ENCODE measurements at places on chromosomes 4 and X.
A peak's percentile ranks its signal among the peaks of the same experiment; 100 is the strongest.

DNA sequence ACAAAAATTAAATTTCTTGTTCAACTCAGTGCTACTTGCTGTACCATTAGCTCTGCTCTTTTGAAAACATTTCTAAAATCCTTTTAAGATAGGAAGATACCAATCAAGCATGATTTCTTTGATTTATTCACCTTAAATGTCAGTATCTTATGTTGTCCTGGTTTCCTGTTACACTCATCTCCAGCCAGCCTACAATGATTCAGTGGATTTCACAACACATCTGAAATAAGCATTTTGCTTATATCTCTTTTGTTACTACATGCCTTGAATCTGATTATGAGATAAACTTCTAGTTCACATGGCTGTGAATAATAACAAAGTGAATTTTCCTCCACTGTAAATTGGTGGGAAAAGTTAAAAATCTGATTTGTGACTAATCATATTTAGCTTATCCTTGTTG is 112.5 kb upstream of the BMP3 start:
- no peak for DNase-seq

DNA sequence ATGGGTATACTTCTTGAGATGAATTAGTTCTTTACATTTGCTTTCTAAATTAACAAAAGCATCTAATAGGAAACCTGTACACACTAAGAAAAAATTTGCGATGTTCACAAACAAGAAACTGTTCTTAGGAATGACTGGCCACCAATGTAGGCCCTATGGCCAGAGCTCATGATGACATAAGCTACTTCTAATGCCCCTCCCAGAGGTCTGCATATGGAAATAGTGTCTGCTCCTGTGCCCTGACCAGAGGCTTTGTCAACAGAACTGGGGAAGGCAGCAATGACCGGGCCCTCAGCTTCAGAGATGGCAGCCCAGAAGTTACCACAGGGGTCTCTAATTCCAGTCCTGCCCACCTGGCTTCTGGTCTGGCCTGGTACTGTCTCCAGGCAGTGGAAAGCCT is 15.0 kb upstream of the BCLAF3 start:
- DNase-seq, result no peak

DNA sequence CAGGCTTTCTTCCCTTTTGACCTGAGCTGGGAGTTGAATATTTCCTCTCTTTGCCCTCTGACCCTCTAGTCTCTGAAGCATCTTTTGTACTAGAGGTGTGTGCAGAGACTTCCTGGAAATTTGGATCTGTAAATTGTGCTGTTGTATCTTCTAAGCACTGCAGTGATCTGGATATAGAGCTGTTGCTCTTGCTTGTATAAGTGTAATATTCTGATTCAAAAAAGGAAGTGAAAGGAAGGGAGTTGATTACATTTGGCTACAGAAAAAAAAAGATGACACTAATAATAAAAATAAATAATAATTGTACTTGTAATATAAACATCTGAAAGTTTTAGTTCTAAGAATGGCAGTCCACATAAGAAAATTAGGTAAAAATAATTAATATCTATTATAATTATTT is 33.0 kb downstream of the FRG1 start:
- no peak for DNase-seq

DNA sequence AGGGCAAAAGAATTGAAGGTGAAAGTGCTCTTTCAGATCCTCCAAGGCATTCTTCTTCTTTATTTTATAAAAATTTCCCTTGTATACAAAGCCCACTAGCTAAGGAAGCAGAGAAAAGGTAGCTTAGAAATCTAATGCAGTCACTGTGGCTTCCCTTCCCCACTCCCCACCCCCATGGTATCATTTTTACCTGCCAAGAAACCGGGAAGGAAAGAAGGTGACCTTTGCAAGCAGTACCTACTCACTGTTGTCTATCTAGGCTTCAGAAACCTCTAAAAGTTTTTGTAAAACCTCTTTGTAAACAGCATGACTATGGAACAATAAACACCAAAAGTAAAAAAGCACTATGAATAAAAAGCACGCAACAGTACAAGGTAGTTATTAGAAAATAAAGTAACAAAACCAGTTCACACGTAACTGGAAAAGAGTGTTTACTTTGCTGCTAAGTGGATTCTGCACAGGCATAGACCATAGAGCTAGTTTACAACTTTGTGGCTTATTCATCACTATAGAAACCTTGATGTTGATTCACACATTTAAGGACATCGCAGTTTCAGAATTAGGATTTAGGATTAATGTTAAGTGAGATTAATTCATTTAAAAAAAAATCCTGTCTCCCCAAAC is 109.6 kb upstream of the FTHL17 start:
- DNase-seq, result peak; percentile 72

DNA sequence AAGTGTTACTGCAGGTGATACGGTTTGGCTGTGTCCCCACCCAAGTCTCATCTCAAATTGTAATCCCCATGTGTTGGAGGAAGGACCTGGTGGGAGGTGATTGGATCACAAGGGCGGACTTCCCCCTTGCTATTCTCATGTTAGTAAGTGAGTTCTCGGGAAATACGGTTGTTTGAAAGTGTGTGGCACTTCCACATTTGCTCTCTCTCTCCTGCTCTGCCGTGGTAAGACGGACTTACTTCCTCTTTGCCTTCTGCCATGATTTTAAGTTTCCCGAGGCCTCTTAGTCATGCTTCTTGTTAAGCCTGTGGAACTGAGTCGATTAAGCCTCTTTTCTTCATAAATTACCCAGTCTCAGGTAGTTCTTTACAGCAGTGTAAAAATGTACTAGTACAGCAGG is 65.2 kb upstream of the SLC7A11 start:
- no peak for DNase-seq

DNA sequence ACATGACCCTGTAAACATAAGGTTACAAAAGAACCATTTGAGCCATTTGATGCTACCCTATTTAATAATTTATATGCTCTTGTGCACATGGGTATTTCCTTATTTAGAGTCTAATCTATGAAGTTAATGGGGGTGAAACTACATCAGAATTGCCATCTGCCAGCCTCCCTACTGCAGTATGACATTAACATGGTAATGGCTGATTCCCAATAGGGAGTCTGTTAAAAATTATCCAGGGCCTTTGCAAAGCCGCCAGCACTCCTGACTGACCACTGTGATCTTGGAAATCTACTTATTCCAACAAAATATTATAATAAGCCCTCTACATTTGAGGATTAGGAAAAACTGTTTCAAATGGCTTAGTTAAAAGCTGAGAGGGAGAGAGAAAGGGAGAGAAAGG is 153.7 kb downstream of the CLCN4 start:
- DNase-seq, result no peak

GRCh38 chr4:111204797-111205196 is 581.9 kb upstream of the PITX2 start:
- no peak for DNase-seq

- DNase-seq, result no peak
Measured at GRCh38 chr4:39648827-39649558, 10.3 kb upstream of the SMIM14 start.

GRCh38 chr4:88134111-88134510 is 24.3 kb downstream of the ABCG2 start:
- DNase-seq, result no peak

GRCh38 chrX:112164420-112164819 is 81.8 kb upstream of the TRPC5 start:
- no peak for DNase-seq
